Nephron progenitor cell (in vitro differentiated cells): ENCODE measurements at places on chromosomes 4 and X.

GRCh38 chr4:7679406-7680040 is 244.8 kb upstream of the PSAPL1 start:
- DNase-seq = no peak

GRCh38 chrX:38150993-38151392 is 69.7 kb downstream of the SRPX start:
- DNase-seq = no peak

GRCh38 chr4:82431831-82432230 is 1.4 kb downstream of the ENOPH1 start:
- DNase-seq = no peak

GRCh38 chrX:38654302-38654701 is 93.0 kb downstream of the TSPAN7 start:
- DNase-seq = no peak

GRCh38 chr4:110970642-110971041 is 347.8 kb upstream of the PITX2 start:
- DNase-seq = peak; percentile 65
